ENCODE measurements at places on chromosomes 3 and 15. TPM values are rescaled to one million over a fixed set of nuclear protein-coding genes. Genes with fewer than 3 reads are reported as not detected.

DNA sequence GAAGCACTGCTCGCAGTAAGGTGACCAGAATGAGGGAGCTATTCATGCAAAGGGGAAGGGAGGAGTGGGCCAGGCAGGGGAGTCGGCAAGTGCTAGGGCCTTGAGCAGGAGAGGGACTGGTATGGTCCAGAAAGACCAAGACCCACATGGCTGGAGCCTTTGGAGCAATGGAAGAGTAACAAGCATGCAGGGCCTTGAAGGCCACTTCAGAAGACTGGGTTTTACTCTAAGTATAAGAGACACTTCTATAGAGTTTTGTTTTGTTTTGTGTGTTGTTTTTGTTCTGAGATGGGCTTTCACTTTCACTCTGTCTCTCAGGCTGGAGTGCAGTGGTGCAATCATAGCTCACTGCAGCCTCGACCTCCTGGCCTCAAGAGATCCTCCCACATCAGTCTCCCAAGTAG, 42.0 kb downstream of the BFSP2 start:
- DNase-seq: no peak

DNA sequence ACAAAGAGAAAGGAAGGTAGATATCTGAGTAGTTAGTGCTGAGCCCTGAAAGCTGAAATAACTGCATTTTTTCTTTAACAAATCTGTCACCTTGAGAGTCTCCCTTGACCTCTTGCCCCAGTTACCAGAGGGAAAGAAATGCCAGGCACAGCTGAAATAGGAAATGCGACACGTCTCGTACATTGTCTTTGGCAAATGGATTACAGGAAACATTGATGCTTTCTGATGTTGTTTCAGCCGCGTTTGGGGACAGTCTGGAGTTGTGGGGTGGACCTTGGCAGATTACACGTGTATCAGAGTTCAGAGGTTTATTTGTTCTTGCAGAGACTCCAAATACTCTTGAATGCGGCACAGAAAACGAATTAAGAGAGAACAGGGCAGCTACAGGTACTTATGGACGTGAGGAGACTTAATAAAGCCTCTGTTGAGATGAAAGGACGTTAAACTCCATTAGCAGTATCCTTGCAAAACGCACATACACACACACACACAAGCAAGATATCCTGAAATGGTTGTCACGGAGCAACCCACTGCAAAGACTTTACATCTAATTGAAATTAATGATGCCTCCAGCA, 272.8 kb upstream of the RORA start:
- no peak for DNase-seq

DNA sequence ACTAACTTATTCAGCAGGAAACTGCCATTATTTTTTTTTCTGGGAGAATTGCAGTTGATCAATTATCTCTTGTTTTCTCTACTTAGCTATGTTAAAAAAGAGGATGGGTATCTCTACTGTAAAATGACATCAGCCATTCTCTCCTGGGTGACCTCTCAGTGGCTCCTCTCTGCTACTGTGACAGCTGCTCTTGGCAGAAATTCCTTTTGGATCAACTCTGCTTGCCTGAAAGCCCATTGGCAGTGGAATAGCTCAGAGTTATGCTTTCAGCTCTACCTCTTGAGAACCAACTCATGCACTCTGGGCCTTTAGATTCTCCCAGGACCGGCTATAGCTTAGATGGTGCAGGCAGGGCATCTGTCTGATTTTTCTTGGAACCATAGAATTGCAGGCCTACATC, 99.9 kb upstream of the GAP43 start:
- DNase-seq: no peak

- no peak for DNase-seq
Observed at GRCh38 chr15:61049934-61050333, 179.2 kb downstream of the RORA start.

DNA sequence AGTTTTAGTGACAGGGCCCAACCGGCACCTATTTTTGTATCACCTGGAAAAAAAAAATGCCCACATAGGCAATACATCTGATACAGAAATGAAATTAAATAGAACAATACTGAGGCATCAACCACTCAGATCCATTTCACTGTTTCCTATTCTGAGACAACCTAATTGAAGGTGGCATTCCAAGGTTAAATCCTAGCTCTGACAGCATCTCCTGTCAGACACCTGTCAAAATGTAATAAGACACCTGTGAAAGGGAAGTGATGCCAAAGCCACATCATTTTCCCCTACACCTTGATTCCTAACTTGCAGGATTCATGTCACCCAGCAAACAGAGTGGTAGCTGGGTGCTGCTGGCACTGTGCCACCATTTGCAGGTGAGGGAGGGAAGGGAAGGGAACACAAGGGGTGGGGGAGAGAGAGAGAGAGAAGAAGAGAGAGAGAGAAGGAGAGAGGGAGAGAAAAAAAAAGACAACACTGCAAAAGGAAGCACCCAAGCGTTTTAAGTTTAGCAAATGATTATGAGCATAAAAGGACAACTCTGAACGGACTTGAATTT, 1044.6 kb upstream of the CFAP20DC start:
- DNase-seq: no peak

DNA sequence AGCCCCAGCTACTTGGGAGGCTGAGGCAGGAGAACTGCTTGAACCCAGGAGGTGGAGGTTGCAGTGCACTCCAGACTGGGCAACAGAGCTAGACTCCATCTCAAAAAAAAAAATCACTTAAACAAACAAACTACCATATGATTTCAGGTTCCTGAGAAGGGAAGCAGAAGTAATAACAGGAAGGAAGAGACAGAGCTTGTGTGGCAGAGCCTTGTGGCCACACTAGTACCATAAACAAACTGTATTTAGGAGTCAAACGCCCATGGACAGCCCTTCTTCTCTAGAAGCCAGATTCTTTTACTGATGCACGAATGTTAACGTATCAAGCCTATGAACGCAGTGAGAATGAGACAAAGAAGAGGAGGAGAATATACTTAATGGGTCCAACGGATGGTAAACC, 12.0 kb downstream of the MTMR10 start:
- DNase-seq: no peak

DNA sequence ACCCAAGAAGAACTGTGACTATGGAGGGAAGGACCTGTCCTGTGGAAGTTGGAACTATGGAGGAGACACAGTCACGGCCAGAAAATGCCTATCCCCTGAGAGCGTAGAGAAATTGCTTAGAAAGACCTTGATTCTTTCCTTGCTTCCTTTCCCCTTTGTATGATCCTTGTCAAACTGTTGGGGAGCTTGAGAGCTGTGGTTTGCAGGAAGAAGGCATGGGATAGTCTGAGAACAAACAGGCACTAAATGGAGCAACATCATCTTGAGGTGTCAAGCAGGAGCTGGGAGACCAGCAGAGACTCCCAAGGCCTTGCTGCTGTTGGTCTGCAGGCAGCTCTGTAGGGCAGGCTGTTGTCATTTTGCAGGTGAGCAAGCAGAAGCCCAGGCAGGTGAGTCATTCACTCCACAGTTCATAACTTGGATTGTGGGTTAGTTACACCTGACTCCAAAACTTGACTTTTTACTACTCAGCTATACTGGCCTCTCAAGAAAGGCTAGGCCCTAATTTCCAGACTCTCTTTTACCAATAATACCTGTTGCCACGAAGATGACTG, 298.9 kb downstream of the LRTM1 start:
- no peak for DNase-seq

- DNase-seq: no peak
Observed at GRCh38 chr3:168844894-168845482, 749.3 kb upstream of the GOLIM4 start.

DNA sequence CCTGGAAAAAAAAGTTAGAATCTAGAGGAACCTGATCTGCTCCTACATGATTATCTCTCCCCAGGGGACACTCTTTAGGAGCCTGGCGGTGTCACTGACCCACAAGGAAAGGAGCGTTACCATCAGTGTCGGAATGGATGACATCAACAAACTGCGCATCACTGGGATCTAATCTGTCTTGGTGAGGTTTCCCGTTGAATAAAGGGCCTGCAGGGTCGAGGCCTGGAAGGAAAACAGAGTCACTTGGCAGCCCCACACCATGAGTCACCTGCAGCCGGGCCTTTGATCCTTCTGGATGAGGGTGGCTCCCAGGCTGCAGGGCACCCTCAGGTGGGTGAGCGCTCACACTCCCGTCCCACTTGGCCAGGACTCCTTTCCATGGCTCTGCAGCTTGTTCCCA, 25.0 kb downstream of the LIPH start:
- DNase-seq: no peak

DNA sequence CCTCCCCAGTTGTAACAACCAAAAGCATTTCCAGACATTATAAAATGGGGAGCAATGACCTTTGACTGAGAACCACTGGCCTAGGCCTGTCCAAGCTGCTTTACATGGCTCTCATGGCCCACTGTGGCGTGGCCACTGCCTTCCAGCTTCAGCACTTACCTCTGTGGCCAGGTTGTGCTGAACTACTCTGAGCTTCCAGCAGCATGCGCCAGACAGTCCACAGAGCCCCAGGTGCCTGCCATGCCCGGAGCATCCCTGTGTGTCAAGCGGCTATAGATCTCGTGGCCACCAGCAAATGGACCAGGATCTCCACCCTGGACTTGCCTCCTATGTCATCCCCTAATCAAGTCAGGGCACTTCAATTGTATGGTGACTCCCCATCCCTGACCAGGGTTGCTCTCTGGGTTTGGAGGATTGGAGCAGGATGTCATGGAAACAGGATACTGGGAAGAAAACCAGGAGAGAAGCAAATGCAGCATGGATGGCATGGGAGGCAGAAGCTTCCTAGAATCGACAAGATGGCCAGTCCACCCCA, 199.7 kb downstream of the UACA start:
- no peak for DNase-seq

- no peak for DNase-seq
Observed at GRCh38 chr15:81071120-81071519, 63.0 kb upstream of the CFAP161 start.

- DNase-seq: peak; percentile 65
Observed at GRCh38 chr15:77031376-77032050, 36.6 kb downstream of the PSTPIP1 start.

DNA sequence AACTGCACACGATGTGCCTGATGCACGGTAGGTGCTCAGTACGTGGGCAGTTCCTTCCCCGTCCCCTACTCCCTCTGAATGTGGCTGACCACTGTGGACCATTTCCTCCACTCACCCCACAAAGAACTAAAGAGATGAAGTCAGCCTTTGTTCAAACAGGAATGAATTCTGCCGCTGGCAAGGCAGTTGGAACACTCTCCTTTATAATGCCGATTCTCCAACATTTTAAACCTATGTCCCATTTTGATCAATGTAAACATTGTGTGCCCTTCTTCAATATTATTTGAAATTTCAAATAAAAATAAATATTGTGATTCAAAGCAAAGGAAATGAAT, 57.5 kb upstream of the MEF2A start:
- no peak for DNase-seq

GRCh38 chr3:188458756-188459155, 304.8 kb downstream of the LPP start:
- DNase-seq: no peak

GRCh38 chr15:101188637-101189408, 63.0 kb downstream of the CHSY1 start:
- no peak for DNase-seq

DNA sequence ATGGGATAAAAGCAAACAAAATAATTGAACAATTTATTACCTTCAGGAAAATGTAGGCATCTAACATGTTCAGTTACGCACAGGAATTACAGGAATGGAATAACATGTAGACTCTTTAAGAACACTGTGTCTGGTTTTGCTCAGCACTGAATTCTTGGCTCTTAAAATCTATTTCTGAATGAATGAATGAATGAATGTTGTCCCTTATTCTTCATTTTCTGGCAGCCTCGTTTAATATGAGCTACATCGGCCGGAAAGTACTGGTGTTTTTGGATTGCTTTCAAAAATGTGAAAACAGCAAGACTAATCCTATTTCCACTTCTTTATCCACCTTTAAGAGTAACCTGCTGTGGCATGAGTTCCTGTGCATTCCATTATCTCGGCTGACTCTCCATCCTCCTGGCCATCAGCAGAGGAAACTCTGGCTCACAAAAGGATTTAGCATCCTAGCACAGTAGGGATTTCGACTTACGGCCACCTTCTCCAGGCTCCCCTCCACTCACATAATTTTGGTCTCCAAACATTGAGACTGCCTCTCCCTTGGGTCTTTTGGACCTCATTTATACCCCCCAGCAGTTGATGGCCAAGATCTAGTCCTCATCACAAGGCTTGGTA, 145.3 kb downstream of the FOXP1 start:
- no peak for DNase-seq

- no peak for DNase-seq
Observed at GRCh38 chr15:84782346-84782745, 34.0 kb downstream of the ZNF592 start.

- no peak for DNase-seq
Observed at GRCh38 chr15:36644191-36644896, 64.9 kb downstream of the CDIN1 start.

DNA sequence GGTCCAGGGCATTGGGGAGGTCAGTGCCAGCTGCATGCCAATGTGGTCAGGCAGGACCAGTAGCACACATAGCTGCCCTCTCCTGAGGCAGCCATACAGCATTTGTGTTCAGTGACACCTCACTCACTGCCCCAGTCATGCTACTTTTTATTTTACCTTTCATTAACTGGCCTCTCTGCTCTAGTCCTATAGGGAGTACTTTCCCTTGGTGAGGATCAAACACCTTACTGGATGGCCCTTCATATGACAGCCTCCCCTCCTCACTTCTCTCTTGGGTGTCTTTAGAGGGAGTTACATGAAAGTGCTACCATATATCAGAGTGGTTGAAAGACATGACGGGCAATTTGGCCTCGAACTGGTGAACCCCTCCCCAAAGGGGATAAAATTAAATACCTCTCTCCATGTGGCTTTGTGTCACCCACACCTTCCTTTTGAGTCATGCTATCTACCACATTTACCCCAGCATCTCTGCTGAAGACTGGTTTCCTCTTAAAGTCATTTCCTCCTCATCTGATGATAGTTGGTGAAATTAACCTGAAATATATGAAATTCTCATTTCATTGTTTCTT, 17.6 kb downstream of the RLBP1 start:
- no peak for DNase-seq

DNA sequence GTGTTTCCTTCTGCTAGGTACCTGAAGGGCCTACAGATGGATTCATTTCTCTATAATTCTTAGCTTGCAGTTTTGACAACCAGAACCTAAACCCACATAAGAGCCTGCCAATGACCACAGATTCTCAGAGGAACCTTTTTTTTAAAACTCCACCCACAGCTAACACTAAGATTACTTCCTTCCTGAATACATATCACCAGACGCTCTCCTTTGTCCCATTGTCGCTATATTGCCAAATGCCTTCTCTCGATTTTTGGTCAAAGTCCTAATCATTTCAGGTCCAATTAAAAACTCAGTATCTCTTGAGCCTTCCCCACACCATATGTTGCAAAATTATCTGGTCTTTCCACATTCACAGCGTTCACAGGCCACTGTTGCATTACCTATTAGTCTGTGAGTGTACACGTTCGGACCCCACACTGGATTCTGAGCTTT, 12.4 kb downstream of the ZNF710 start:
- no peak for DNase-seq

- DNase-seq: no peak
Observed at GRCh38 chr15:57312318-57313133, 63.8 kb upstream of the CGNL1 start.

The TRAIP gene
- total RNA-seq: 2.5 TPM

The CD80 gene
- total RNA-seq: not detected

The GOLGA8G gene
- total RNA-seq: not detected

Measured in Right ventricle myocardium inferior (tissue), 1 donor.